ENCODE measurements at places on chromosomes 3 and 15.

GRCh38 chr3:172591876-172592771, 68.9 kb upstream of the TNFSF10 start:
- DNase-seq = peak; percentile 59

DNA sequence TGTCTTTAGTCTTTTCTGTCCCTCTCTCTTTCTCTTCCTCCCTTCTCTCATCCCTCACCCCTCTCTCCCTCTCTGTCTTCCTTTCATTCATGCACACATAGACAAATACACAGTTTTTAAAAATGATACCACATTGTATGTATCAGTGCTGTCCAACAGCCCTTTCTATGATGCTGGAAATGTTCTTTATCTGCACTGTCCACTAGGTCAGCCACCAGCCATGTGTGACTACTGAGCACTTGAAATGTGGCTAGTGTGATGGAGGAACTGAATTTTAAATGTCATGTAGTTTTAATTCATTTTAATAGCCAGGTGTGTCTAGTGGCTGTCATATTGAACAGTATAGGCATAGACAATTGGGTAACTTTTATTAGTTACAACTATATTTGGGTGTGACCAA, 34.9 kb downstream of the COL6A5 start:
- no peak for DNase-seq

GRCh38 chr3:24810881-24811280, 316.2 kb upstream of the THRB start:
- DNase-seq = no peak

DNA sequence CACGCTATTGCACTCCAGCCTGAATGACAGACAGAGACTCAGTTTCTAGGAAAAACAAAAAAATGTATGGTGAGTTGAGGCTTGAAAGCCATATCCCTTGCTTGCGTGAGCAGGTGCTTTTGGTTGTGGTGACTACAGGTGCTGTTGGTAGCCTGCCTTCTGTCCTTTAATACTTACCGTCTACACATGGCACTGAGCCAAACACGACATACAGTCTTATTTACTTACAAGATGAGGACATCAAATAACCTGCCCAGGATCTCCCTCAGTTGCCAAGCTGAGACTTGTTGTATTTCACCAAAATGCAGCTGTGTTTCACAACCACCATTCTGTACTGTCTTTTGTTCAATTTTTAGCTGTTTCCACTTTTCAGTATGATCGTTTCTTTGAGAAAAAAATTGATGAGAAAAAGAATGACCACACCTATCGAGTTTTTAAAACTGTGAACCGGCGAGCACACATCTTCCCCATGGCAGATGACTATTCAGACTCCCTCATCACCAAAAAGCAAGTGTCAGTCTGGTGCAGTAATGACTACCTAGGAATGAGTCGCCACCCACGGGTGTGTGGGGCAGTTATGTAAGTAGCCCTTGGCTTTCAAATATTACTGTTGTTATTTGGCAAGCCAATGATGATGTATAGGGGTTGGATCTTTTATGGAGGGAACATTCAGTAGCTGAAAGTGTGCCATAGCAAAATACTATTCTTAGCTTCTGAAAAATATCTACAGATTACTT, 6.5 kb downstream of the ALAS1 start:
- DNase-seq = no peak

DNA sequence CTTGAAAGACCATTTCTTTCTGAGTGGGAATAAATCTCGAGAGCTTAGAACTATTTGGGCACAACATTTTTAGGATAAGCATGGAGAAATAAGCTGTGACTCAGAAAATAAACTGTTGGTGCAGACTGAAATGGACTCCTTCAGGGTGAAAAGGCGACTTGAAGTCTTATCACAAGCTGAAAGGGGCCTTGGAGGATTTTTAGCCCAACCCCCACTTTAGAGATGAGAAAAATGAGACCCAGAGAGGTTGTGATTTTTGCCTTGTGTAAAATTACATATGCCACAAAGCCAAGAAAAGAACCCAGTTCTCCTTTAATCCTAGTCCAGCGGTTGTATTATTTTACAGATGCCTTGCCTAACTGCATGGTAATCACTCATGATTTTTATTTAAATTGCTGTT, 1.5 kb downstream of the ATP1B3 start:
- DNase-seq = no peak

DNA sequence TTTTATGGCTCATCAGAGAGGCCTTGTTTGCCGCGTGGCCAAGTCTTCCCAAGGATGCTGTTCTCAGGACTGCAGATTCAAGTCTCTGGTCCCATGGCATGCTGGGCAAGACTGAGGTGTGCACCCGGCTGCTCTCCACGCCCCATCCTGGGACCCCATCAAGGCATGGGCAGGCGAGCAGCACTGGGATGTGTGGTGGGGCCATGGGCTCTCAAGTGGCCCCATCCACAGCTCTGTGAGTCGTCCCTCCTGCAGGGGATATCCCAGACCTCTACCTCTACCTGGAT, 13.1 kb upstream of the GP9 start:
- no peak for DNase-seq

DNA sequence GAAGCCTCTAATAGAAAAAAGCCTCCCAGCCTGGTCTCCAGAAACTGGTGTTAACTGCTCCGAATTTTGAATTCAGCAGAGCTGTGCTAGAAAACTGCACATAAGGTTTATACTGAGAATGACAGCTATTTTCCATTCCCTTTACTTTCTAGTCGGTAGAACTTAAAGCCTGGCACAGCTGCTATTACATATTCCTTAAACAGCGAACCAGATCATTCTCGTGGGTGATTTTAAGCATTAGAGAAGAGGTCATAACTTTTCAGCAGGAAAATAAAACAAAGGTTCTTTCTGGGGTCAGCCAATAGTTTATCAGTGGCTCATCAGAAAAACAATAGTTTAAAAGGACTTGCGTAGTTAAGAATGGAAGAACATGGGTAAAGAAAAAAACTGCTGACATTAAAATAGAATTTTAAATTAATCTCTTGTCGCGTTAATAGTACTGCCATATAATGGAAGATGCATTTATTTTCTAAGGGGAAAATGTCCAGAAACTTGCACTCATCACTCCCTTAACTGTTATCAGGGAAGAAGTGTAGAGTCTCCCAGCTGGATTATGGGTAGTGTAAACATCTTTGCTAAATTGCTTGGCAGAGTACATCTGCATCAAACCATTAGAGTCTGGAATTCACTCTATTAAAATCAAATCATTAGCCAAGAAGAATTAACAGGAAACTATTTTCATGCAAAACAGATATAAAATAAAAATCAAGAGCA, 7.9 kb downstream of the VGLL4 start:
- no peak for DNase-seq

DNA sequence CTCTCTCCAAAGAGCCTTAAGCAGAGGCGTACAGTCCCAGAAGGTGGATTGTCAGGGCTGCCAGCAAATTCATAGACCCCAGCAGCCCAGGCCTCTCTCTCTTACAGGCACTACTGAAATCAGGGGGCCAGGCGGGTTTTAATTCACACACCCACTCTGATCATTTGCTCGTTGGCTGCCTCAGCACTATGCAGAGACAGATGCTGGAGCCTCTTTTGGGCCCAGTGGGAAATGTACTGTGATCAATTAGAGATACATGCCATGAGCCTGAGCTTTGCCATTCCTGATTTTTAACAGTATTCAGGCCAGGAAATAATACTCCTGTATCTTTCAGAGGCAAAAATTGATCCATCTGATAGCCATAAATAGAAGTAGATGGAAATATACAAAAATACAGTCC, 53.0 kb downstream of the CMTM6 start:
- DNase-seq = no peak

GRCh38 chr3:143066033-143066432, 53.5 kb upstream of the CHST2 start:
- DNase-seq = no peak

DNA sequence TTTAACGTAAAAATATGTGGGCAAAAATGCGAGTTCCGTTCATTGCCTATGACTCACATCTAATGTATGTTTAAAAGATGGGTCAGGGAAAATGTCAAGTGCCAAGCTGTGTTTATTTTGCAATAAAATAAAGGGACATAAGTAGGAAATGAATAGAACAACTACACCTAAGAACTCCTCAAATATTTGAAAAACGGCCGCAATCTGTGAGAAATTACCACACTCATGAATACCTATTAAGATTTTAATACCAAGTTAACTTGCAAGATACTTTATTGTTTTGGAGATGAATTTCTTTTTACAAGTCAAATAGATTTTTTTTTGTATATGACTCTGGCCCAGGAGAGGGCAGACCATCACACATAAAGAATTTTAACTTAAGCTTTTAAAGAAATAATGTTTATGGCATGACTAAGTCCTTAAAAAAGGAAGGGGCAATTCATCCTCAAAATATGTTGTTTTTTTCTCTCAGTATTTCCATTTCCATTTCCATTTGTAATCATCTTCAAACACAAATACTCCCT, 152.7 kb downstream of the SUCNR1 start:
- no peak for DNase-seq

GRCh38 chr3:149650828-149651227, 7.0 kb downstream of the WWTR1 start:
- no peak for DNase-seq

DNA sequence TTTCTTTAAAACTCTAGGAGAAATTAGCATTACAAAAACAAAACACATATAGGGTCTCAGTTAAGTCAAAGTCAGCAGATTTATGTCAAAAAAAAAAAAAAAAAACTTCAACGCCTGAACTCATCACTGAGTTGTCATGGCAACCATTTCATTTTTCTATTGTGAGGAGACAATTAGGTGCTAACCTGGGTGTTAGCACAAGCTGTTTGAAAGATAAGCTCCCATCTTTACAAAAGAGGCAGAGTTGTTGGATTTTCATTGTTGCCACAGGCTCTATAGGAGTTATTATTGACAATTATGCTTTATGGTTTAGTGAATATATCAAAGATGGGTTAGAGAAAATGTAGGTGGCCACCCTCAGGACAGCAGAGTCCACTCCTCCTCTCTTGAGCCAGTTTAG, 806.9 kb downstream of the GRM7 start:
- DNase-seq = no peak

DNA sequence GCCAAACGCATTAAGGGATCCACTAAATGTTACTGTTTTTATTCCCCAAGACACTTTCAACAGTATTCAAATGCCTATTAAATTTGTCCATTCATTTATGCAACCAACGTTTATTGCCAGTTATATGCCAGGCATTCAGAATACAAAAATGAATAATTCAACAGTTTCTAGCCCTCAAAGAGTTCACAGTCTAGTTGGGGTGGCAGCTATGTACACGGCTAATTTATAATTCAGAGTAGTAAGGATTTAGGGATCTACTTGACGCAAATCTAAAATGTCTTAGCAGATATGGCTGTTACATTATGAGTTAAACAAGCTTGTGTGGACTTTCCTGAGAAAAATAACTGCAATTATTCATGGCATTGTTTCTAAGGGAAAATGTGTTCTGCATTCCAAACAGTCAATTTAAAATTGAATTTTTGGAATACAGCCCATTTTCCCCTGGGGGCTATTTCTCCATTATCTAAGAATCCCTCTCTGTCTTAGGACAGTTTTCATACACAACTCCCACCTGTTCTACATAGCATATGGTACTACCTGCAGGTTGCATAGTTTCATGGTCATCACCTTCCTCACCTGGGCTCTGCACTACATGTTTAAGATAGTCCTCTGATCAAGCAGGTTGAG, 11.5 kb upstream of the MSL2 start:
- no peak for DNase-seq

DNA sequence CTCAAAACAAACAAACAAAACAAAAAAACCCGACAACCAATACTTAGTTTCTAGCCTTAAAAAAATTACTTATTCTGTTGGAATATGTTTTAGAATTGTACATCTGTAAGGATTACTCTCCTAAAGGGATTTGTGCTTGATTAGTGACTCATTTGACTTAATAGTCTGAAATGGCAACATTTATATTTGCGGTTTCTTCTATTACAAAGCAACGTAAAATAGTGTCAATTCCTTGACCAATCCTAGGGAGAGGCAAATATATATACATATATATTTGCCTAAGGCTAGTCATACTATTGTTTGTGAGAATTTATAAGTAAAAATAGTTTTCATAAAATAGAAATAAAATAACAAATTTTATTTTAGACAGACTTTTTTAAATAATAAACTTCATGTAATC, 39.7 kb downstream of the C3orf62 start:
- no peak for DNase-seq

- DNase-seq = no peak
Measured at GRCh38 chr3:62372621-62373041, 719 bp downstream of the FEZF2 start.

- DNase-seq = no peak
Measured at GRCh38 chr3:29577250-29577649, 296.4 kb downstream of the RBMS3 start.

DNA sequence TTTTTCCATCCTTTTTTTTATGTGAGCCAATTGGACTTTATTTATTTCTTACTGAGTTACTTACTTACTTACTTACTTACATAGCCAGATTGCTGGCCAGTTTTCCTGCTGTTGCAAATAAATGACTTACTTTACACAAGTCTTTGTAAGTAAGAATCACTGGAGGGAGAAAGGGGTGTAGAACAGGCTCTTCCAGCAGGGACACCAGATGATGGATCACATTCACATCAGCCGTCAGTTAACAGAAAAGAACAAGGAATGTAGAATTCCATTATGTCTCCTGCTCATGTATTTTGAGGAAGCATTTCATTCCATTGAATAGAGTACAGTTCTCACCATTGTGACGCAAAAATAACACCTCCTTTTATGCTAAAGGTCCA, 188.6 kb downstream of the FNDC3B start:
- no peak for DNase-seq

GRCh38 chr3:119580067-119580760, 922 bp downstream of the ADPRH start:
- DNase-seq = no peak

DNA sequence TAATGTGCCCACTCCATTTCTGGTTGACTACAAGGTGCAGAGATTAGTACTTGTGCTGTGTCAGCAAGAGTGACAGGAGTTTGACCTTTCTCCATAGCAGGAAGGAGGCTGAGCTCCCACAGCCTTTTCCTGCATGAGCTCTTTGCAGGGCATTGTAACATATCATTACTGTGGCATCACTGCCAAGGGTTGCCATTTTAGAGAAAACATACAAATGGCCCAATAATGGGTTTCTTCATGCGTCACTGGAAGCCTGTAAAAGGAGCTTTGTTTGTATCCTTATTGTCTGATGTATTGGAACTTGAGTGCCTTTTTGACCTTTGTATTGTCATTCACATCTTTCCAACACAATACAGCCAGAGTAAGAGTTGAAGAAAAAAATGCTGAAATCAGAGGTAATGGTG, 323.0 kb upstream of the CDIN1 start:
- no peak for DNase-seq

DNA sequence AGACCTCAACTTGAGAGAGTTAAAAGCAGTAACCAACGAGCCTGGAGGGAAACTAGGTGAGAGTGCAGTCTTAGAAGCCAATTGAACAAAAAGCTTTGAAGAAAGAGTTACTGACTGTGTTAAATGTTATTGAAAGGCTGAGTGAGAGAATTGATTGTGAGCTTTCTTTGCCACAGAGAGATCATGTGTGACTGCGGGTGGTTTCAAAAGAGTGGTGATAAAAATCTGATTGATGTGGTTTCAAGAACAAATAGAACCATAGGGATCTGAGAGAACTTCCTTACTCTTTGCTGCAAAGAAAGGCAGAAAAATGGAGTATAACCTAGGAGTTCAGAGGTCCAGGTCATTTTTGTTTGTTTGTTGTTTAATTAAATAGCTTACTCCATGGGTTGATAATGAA, 759.9 kb upstream of the ALCAM start:
- DNase-seq = no peak
